8988T (cell line): ENCODE measurements at places on chromosomes 7 and 10.

- no peak for DNase-seq
These were observed 229.5 kb upstream of the FZD1 start for GRCh38 chr7:91034459-91035368.

- DNase-seq = no peak
These were observed 78.6 kb downstream of the TNS3 start for GRCh38 chr7:47503281-47503680.

GRCh38 chr7:138842111-138842510 lies 44.1 kb upstream of the ATP6V0A4 start:
- no peak for DNase-seq

DNA sequence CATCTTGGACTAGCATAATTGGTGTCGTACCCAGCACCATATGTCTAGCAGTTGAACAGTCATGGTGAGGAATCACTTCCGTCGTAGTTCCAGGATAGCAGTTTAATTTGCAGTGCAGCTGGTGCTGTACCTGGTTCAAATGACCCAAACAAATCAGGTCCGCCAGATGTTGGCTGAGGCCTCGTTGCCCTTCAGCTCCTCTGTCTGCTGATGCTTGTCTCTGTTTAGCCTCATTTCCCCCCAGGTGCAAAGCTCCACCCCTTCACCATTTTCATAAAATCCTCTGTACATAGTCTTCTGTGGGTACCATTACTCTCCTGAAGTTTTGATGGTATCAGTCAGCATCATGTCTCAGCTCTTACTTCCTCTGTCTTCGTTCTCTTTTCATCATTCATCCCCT lies 35.1 kb downstream of the UMAD1 start:
- DNase-seq = no peak

- DNase-seq = no peak
These were observed 21.6 kb upstream of the NUP205 start for GRCh38 chr7:135536150-135536549.

DNA sequence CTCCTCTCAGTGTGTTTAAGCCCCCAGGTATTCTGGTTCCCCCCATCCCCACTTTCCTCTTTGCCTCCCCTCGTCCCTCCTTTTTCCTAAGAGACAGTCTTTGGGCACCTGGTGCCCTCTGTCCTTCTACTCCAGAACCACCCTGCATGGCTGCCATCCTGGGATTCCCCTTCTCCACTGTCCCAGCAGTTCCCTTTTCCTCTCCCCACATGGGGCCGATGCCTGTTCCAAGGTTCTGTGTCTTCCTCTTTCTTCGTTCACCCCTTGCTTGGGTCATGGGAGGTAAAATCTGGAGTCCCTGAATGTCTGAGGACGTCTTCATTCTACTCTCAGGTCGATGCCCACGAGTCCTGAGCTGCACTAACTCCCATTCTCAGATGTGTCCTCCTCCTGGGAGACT lies 120.8 kb downstream of the TAX1BP1 start:
- DNase-seq = no peak

GRCh38 chr10:129075508-129075907 lies 391.5 kb upstream of the MGMT start:
- no peak for DNase-seq

- DNase-seq = no peak
These were observed 238.4 kb upstream of the PLXDC2 start for GRCh38 chr10:19577807-19578206.

- no peak for DNase-seq
These were observed 189.4 kb upstream of the TCERG1L start for GRCh38 chr10:131500892-131501291.

DNA sequence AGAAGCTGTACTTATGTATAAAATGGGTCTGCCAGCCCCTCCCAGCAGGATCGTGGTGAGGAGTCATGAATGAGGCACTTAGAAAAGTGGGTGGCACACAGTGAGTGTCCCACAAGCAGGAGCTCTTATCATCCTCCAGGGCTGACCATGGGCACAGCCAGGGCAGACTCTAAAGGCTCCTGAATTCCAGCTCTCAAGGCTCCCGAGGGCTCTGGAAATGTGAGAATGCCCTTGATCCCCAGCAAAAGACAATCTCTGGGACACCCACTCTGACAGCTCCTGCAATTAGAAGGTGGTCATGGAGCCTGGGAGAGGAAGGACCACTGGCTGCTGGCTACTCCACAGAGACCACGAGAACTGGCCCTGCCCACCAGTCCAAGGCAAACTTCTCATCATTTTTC lies 1.6 kb downstream of the VSTM4 start:
- no peak for DNase-seq

DNA sequence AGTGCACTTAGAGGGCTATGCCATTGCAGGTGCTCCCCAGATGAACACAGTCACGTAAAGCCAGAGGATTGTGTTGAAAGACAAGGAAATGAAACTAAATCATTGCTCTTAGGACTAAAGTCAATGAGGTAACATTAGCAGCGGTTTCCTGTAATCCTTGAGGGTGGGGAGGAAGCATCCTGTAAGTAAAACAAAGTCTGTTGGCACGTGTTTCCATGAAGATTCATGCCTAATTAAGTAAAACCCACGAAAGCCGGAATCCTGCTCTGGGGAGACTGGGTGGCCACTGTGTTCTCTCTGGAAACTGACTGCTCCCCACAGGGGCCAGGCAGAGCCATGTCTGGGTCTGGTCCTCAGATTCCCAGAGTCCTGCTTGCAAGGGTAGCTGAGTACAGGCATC lies 18.3 kb downstream of the STEAP1B start:
- DNase-seq = no peak

- peak; percentile 64 for DNase-seq
These were observed 37.0 kb upstream of the DNAJB6 start for GRCh38 chr7:157299613-157300368.

GRCh38 chr10:112232670-112233069 lies 49.1 kb upstream of the GPAM start:
- DNase-seq = no peak

- no peak for DNase-seq
These were observed 15.4 kb upstream of the PCLO start for GRCh38 chr7:83178066-83178465.

DNA sequence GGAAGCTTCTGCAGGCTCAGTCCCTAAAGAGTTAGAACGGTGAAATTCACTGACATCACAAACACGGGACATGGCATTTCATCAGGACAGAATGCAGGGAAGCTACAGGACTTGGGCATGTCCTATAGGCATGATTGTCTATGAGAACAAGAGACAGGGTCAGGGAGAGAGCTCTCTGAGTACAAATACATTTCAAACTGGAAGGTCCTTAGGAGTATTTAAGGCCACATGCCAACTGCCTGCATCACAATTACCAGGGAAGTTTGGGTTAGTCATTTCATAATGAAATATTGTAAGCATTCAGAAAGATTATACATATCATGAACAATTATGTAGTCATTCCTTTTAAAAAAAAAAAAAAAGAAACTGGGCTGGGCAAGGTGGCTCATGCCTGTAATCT lies 71.3 kb downstream of the CREB3L2 start:
- DNase-seq = no peak

GRCh38 chr10:13637303-13637856 lies 50.6 kb downstream of the PRPF18 start:
- DNase-seq = no peak

- DNase-seq = no peak
These were observed 4.5 kb downstream of the MBL2 start for GRCh38 chr10:52768001-52768532.

GRCh38 chr7:50264908-50265307 lies 39.6 kb upstream of the IKZF1 start:
- no peak for DNase-seq

GRCh38 chr7:16428672-16429071 lies 7.3 kb upstream of the CRPPA start:
- no peak for DNase-seq

DNA sequence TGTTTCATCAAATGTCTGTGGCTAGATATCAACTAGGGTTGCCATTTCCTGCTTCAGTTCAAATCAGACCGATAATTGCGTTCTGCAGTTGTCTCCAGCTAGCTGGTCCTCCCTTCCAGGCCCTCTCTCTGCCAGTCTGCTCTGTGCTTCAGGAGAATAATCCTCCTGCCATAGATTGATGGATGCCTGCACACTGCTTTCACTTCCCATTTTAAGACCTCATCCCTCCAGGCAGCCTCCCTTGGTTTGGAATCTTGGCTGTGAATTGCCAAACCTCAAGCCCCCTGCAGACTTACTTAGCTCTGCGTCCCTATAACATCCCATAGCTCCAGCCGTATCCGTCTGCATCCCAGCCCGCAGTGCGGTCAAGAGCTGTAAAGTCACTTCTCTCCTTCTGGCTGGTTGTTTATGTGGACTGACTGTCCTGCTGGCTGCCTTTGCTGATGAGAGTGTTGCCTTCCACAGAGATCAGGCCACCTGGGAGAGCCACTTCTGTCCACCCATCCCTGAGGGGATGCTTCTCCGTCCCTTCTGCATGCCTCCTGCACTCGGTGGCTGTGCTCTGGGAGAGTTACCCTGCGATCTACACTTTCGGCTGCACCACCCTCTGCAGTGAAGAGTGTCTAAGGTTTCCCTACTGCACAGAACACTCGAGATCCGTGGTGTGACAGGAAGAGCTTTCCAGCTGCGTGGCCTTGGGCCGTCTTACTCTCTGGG lies 22.4 kb upstream of the KLF6 start:
- no peak for DNase-seq

DNA sequence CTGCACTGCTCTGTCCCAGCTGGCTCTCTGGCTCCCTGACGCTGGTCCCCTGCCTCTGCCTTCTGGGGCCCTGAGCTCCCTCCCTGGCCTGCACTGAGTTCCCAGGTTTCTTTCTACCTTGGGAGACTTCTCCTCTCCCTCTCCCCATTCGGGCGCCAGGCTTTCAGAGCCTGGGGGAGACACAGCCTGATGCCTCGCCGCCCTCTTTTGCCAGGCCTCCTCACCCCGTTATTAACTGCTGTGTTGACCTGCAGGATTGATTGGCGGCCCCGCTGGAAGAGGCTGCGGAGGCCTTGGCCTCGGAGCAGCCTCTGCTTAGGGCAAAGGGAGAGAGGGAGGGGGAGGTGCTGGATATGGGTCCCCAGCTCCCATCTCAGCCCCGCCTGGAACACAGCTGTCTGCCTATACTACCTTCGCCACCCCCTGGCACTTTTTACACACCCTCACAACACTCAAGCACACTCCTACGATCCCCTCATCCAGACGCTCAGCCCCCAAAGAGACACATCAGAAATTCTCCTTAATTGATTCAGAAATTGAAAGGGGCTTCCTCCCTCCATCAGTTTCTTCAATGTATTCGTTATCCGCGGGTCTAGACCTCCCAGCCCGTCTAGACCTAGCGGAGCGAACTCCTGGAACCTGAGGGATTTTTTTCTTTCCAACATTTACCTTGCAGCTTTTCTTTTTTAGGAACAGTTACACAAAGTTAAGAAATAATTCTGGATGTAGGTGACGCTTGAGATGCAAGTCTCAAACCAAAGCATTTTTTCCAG lies 7.1 kb upstream of the PAX2 start:
- no peak for DNase-seq

DNA sequence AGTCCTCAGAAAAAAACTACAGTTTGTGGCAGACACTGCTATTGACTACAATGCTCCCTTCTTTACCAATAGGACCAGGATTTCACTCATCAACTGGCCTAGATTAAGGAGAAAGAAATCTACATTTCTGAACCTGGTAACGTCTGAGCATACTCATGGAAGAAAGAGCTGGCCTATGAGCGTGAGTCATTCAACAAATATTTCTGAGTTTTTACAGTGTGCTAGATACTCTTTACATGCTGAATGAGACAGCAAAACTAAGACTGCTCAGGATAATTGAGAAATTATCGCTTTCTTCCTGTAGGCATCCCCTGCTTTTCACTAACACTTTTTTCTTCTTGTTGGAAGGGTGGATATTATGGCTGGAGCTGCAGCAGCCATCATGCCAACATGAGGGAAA lies 609.7 kb downstream of the TNS3 start:
- DNase-seq = no peak

- no peak for DNase-seq
These were observed 158.8 kb downstream of the DNAJB6 start for GRCh38 chr7:157495594-157495993.

DNA sequence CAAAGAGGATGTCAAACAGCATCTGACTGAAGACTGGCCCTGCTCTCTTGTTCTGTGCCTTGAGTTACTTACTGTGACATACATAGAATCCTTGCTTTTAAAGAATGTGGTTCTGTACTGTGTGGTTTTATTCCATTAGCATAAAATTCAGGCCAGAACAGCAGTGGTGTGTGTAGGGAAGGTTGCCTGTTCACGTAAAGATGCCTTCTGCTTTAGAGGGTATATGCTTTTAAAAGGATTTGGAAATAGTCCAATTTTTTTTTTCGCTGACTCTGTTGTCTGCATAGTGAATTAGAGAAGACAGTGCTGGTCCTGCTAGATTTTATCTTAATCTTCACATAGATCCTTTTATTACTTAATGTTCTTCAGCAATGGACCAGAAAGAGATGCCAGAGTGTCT lies 470.8 kb upstream of the SEMA3A start:
- DNase-seq = no peak

DNA sequence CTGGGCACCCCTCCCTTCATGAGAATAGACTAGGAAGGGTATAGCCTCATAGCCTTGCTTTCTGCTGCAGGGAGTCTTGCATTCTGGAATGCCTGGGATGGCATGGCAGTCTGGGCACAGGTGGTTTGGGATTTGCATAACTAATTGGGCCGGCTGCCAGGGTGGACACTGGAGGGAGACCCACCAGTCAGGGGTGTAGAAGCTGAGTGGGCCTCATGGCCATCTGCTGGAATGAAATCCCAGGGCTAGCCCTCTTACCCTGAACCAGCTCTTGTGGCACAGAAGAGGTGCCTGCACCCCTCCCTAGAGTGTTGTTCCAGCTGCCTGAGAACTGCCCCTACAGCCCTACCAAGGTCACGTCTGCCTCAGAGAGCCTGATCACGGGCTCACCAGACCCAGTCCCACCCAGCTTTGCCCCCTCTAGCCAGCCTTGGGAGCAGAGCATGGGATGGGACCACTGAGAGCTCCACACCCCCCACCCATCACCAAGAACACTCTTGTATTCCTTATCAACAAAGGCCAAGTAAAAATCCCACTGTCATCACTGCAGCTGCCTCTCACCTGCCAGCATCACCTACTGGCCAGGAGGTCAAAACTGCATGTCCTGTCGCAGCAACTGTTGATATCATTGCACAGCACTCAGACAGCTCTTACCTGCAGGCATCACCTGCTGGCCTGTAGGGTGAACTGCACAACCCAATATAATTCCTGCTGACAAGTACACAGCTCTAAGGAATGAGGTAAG lies 148.9 kb downstream of the ZEB1 start:
- DNase-seq = peak; percentile 14

DNA sequence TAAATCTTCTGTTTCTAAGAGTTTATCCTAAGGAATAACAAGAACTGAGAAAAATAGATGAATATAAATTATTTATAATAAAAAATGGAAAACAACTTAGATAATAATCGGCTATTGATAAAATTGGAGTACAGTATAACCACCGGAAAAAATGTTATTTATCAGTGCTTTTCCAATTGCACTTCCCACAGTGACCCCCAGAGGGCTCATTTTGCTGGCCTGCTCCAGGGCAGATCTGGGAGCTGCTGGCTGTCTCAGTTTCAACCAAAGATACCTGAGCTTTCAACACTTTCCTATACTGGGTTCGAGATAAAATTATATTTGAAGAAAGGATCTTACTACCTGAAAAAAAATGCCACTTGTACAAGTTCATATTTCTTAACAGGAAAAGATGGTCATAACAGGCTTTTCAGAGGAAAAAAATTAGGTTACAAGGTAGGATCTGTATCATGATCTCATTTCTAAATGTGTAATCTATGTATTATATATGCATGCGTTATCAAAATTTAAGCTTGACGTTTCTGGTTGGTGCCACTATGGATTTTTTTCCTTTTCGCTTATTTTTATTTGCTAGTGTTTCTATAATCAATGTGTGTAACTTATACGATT lies 165.7 kb downstream of the NPSR1 start:
- no peak for DNase-seq

GRCh38 chr7:134866617-134867016 lies 87.2 kb downstream of the CALD1 start:
- no peak for DNase-seq

GRCh38 chr7:90693939-90694338 lies 97.8 kb downstream of the CDK14 start:
- no peak for DNase-seq
